ENCODE measurements at places on chromosomes 13 and 19. TPM values are rescaled to one million over a fixed set of nuclear protein-coding genes. Genes with fewer than 3 reads are reported as not detected.

Gene SYNE4
- polyA plus RNA-seq, result 5.8 TPM

Gene CEACAM1
- 2.0 TPM for polyA plus RNA-seq

DNA sequence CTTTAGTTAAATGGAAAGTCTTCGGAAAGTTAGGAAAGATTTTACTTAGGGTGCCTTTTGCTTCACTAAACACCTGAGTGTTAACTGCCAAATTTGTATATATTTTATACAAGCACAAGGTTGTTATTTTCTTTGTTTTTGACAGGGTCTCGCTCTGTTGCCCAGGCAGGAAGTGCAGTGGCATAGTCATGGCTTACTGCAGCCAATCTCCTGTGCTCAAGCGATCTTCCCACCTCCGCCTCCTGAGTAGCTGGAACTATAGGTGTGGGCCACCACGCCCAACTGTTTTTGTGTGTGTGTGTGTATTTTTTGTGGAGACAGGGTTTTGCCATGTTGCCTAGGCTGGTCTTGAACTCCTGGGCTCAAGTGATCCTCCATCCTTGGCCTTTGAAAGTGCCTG is 16.2 kb downstream of the KCTD4 start:
- no peaks in the 10 kb centered on the region for H3K36me3 ChIP-seq
- no peak overlapping the region for H3K4me3 ChIP-seq
- no peaks in the 10 kb centered on the region for H3K4me1 ChIP-seq

Gene KLK4
- polyA plus RNA-seq, result 0.39 TPM

- H3K36me3 ChIP-seq, result no peaks in the 10 kb centered on the region
- H3K27ac ChIP-seq, result no peak overlapping the region
- DNase-seq, result no peak
- H3K4me3 ChIP-seq, result no peak overlapping the region
- H3K27me3 ChIP-seq, result no peaks in the 10 kb centered on the region
These were observed 161.5 kb downstream of the MZT1 start for GRCh38 chr13:72565893-72566292.

DNA sequence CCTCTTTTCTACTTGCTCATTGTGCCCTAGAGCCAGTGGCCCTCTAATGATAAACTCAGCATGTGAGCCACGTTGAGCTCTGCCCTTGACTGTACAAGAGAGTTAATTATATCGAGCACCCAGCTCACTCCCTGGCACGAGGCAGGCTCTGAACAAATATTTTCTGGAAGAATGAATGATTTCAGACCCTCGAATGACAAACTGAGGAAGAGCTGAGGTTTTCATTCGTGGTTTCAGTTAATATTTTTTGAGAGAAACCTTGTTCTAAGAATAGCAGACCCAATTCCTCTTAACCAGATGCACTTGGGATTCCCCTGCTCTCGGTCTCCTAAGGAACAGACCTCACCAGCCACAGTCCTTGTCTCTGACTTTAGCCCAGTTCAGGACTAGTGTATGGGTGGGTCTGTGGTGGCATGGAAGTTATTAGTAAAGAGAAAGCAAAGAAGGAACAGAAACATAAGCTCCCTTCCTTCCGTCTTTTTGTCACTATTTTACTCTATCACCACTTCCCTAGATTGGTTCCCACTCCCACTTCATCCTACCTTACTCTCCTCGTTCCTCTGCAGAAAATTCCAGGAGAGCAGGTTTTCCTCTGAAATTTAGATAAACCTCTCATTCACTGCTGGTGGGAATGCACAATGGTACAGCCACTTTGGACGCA is 22.1 kb upstream of the WDFY2 start:
- DNase-seq, result no peak
- no peak overlapping the region for H3K27ac ChIP-seq
- H3K27me3 ChIP-seq, result no peaks in the 10 kb centered on the region

DNA sequence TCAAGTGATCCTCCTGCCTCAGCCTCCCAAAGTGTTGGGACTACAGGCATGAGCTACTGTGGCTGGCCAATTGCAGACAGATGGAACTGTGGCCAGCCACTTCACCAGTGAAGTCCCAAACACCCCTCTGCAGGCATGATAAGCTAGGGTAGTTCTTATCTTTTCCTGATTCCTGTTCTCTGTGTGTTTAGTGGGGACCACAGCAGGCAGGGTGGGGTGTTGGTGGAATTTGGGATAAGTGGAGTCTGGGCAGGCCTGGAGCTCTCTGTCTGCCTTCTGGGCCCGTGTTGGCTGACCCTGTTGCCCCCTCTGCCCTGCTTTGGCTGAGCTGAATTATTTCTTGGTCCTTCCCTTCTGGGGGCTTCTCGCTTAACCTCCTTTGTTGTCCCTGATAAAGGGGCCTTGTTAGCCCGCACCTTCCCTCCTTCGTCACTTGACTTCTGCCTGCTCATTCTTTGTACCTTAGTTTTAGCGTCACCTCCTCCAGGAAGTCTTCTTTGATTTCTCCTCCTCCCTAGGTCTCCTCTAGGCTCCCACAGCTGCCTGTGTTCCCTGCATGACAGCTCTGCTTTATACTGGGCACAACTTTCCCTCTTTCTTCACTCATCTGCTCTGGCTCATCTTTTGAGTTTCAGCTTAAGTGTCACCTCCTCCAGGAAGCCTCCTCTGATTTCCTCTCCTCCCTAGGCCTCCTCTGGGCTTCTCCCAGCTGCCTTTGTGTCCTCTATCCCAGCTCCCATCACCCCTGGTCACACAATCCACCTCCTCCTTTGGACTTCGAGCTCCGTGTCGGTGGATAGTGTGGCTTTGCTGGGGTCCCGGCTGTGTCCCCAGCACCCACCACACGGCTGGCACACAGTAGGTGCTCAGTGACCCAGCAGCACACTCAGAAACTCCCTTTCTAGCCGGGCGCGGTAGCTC is 1.7 kb upstream of the NCLN start:
- no peak overlapping the region for H3K27ac ChIP-seq
- no peak overlapping the region for H3K4me3 ChIP-seq
- DNase-seq, result no peak
- H3K36me3 ChIP-seq, result peaks cover 6% of the 10 kb centered on the region
- H3K27me3 ChIP-seq, result no peaks in the 10 kb centered on the region

GRCh38 chr13:47110141-47110540 is 213.3 kb upstream of the HTR2A start:
- no peak overlapping the region for H3K4me3 ChIP-seq
- no peaks in the 10 kb centered on the region for H3K4me1 ChIP-seq
- no peak overlapping the region for H3K27ac ChIP-seq
- no peaks in the 10 kb centered on the region for H3K27me3 ChIP-seq

Gene TRPC4
- polyA plus RNA-seq, result 0.14 TPM

DNA sequence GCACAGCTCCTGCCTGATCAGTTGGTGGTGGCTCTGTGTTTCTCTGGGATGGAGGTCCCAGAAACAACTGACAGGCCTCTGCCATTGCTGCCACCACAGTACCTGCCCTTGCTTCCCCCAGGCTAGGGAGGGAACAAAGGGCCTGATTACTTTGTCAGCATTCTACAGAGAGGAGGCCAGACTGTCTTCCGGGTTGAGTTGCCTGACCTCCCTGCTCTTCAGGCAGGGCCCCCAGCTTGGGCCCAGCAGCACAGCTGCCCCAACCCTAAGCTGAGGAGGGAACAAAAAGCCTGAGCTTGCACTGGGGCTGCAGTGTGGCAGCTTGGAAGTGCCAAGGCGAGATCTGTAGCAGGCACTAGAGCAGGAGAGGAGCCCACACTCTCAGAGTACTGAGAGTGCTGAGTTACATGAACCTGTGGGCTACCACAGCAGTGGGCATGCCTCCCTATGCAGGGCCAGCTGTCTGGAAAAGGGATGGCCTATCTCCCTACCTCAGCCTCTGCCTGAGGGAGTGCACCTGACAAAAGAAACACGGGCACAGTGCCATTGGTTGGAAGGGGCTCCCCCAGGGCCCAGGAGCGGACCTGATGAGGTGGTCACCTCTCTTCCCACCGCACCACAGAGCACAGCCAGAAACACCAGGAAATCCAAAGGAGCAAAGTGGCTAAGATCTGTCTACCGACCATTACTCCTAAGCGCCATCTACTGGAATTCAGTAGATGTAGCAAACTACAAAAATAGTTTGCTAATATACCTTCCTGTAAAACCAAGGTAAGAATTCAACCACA is 24.4 kb downstream of the SLC25A15 start:
- no peak overlapping the region for H3K4me3 ChIP-seq
- peaks cover 13% of the 10 kb centered on the region for H3K36me3 ChIP-seq
- no peak overlapping the region for H3K27ac ChIP-seq
- H3K27me3 ChIP-seq, result no peaks in the 10 kb centered on the region

- H3K27me3 ChIP-seq, result no peaks in the 10 kb centered on the region
- DNase-seq, result no peak
- H3K36me3 ChIP-seq, result no peaks in the 10 kb centered on the region
- no peak overlapping the region for H3K27ac ChIP-seq
These were observed 190.2 kb upstream of the TSHZ3 start for GRCh38 chr19:31539386-31539785.

- no peaks in the 10 kb centered on the region for H3K27me3 ChIP-seq
- H3K27ac ChIP-seq, result no peak overlapping the region
- H3K36me3 ChIP-seq, result peaks cover 73% of the 10 kb centered on the region
These were observed 53.2 kb downstream of the EPS15L1 start for GRCh38 chr19:16418597-16418962.

DNA sequence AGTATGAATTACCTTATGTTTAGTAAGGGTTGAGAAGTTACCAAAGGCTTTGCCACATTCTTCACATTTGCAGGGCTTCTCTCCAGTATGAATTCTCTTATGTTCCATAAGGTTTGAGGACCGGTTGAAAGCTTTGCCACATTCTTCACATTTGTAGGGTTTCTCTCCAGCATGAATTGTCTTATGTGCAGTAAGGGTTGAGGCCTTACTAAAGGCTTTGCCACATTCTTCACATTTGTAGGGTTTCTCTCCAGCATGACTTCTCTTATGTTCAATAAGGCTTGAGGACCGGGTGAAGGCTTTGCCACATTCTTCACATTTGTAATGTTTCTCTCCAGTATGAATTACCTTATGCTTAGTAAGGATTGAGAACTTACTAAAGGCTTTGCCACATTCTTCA is 26.7 kb downstream of the ZNF728 start:
- no peaks in the 10 kb centered on the region for H3K4me1 ChIP-seq
- H3K27me3 ChIP-seq, result no peaks in the 10 kb centered on the region
- H3K27ac ChIP-seq, result no peak overlapping the region
- no peaks in the 10 kb centered on the region for H3K36me3 ChIP-seq

DNA sequence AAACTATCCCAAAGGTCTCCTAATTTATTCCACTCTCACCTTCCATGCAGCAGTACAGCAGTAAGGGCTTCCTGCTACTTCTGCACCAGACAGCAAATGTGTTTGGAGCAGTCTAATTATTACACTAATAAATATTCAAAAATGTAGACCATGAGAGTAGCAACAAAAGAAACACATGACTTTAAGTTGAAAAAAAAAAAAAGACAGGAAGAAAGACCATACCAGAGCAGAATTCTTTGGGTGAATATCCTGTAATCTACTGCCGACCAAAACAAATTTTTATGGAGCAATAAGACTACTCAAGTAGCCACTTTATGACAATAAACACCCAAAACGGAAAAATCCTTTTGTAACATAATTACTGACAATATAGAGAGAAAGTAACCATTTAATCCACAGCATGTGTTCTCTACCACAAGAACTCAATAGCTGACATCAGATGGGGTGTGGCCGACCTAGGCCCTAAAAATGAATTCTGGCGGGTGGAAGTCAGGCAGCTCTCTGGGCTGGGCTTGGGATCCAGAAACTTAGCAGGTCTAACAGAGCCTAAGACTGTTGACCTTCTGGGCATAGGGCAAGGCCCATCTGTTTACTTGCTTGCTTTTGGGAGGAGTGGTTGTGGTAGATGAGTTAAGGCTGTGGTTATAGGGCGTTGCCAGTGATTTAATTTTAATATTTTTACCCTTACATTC is 4.6 kb downstream of the KLF12 start:
- H3K4me1 ChIP-seq, result peaks cover 6% of the 10 kb centered on the region
- H3K27me3 ChIP-seq, result no peaks in the 10 kb centered on the region
- H3K4me3 ChIP-seq, result no peak overlapping the region
- H3K36me3 ChIP-seq, result no peaks in the 10 kb centered on the region
- no peak overlapping the region for H3K27ac ChIP-seq

- no peak overlapping the region for H3K4me3 ChIP-seq
- no peaks in the 10 kb centered on the region for H3K27me3 ChIP-seq
- no peak for DNase-seq
- peaks cover 32% of the 10 kb centered on the region for H3K36me3 ChIP-seq
These were observed 8.8 kb downstream of the ALOX5AP start for GRCh38 chr13:30744056-30744680.

- H3K4me3 ChIP-seq, result no peak overlapping the region
- H3K27ac ChIP-seq, result no peak overlapping the region
- no peaks in the 10 kb centered on the region for H3K4me1 ChIP-seq
- no peaks in the 10 kb centered on the region for H3K27me3 ChIP-seq
These were observed 11.2 kb downstream of the ITM2B start for GRCh38 chr13:48244159-48244558.

- no peaks in the 10 kb centered on the region for H3K4me1 ChIP-seq
- H3K27ac ChIP-seq, result no peak overlapping the region
- no peaks in the 10 kb centered on the region for H3K27me3 ChIP-seq
- H3K36me3 ChIP-seq, result peaks cover 25% of the 10 kb centered on the region
- no peak for DNase-seq
These were observed 14.8 kb downstream of the GPALPP1 start for GRCh38 chr13:45004096-45004495.

DNA sequence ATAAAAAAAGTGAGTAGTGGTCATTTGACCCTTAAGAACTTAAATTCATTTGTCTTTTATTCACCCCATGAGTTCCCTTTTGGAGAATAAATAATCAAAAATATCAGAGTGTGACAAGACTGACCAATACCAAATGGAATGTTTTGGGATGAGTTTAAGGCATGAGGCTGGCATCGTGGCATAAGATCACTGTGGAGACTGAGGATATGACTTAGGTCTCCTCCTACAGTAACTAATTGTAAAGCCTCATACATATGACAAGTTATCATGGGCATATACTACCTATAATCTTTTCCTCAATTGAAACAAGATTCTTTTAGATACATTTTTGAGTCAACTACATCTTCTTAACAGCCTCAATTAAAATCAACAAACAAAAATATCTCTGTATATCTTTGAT is 782.0 kb downstream of the SLITRK1 start:
- no peaks in the 10 kb centered on the region for H3K36me3 ChIP-seq
- H3K4me3 ChIP-seq, result no peak overlapping the region
- H3K27ac ChIP-seq, result no peak overlapping the region
- H3K4me1 ChIP-seq, result no peaks in the 10 kb centered on the region
- no peaks in the 10 kb centered on the region for H3K27me3 ChIP-seq

DNA sequence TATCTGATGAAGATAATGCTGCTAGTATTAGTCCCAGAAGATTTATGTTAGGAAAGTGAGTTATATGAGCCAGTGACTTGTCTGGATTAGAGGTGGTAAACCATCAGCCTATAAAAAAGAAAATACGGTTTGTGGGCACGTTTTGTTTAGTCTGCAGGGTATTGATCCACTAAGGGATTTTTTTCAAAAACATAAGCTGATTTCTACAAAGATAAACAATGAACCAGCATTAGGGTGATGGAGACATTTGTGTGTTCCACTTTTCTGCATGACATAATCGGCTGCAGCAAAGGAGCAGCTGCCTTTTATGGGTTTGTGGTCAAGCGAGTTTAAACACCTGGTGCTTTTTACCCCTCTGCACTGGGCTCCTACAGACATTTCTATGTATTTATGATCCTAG is 836.4 kb upstream of the GPC6 start:
- no peak overlapping the region for H3K27ac ChIP-seq
- no peak for DNase-seq
- H3K4me3 ChIP-seq, result no peak overlapping the region
- no peaks in the 10 kb centered on the region for H3K4me1 ChIP-seq

Measured in thymus (tissue), 14 donors.